BE2C (cell line): ENCODE measurements at places on chromosomes 2 and 18.

GRCh38 chr2:237120916-237121315, 35.2 kb downstream of the COPS8 start:
- DNase-seq, result no peak

DNA sequence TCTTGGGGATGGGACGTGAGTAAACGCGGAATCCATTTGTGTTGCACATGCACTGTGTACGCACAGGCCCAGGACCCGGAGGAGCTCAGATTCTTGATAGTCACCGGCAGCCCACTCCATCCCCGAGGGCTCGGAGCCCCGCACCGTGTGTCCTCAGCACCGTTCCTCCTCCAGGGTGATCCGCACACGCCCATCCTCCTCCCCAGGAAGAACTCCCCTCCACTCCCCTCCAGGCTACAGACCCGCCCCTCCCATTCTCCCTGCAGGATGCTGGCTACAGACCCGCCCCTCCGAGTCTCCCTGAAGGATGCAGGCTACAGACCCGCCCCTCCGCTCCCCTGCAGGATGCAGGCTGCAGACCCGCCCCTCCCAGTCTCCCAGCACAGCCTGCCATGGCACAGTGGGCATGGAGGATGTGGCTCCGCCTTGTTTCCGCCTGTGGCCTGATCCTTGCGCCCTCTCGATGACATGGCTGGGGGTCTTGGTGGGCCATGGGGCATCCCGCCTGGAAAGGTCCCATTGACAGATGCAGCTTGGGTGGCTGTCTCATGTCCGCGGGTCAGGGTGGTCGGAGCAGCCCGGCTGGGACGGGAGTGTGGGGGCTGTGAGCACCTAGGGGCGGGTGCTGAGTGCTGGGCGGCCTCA, 14.1 kb downstream of the CTDP1 start:
- DNase-seq, result no peak

- no peak for DNase-seq
Measured at GRCh38 chr2:232970051-232970450, 43.0 kb downstream of the NGEF start.

DNA sequence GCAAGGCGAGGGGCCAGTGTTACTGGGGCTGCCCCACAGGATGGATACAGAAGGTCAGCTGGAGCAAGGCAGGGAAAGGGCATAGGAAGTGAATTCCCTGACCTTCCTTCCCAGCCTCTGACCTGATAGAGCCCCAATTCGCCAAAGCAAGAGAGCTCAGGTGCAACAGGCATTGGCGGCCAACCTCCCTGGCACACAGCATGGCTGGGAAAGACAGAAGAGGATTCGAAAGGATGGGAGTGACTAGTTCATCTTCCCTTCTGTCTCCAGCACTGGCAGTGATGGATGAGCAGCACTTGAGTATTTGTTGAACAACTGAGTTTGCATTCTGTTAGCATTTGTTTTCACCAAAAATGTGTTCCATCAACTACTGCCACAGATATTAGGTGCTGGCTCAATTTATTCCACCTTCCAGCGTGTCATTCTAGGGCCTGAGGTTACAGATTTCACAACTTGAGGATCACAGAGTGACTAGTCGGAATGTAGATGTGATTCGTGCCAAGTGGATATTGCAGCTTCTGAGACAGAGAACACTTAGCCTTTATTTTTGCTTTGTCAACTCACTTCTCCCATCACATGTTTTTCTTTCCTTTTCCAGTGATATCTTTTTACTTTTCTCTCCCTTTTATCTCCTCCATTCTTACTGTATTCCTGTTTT, 6.2 kb downstream of the COPS8 start:
- DNase-seq, result no peak

GRCh38 chr2:70779911-70780545, 10.4 kb downstream of the FIGLA start:
- no peak for DNase-seq

DNA sequence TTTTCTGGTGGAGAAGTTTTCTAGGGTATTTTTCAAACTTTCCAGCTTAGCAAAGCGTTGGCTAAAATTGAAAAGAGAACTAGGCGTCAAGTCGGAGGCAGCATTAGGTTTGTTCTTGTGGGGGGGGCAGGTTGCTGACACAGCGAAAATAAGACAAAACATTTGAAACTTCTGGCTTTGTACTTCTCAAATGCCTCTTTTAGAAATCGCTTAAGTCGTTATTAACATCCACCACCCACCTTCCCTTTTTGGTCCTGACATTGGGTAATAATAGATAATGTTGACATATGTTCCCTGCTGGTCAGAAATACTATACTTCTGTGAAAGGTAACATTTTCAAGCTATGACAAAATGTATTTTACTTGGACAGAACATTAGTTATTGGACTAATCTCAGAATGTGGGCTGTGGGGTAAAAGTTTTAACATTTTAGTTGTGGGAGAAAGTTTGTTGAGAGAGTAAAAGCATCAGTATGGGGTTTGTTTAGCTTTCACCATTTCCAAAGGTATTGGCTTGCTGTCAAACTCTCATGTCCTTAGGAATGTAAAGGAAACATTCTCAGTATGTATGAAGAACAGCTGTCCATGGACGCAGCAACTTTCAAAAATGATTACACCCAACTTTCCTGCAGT, 88.1 kb upstream of the ZEB2 start:
- no peak for DNase-seq

DNA sequence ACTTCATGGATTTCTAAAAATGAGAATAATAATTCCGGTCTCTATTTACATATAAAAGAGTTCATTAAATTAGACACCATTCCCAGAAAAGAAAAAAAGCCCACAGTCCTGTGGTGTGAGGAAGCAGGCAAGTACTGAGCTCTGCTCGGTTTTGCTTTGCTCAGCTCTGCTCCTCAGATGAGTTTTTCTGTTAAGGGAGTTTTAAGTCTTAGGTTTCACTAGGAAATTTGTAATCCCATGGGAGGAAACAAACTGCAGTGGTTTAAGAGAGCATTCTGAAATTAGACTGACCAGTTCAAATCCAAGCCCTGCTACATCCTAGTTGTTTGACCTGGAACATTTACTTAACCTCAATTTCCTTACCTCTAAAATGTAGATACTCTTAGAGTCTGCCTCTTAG, 338.6 kb upstream of the MMADHC start:
- no peak for DNase-seq

DNA sequence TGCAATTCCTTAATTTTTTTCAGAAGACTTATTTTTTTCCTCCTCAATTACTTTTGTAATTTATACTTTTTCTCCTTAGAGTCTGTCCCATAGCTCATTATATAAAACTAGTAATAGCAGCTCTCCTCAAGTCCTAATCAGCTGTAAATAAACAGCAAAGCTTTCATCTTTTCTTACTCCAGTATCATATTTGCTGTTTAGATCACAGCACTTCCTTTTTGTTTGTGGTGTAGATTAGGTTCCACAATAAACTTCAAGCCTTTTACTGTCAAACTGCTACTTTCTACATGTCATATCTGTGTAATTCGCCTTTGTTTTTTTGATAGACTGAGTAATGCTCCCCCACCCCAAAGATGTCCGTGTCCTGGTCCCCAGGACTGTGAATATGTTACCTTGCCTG, 25.5 kb downstream of the GCG start:
- no peak for DNase-seq

DNA sequence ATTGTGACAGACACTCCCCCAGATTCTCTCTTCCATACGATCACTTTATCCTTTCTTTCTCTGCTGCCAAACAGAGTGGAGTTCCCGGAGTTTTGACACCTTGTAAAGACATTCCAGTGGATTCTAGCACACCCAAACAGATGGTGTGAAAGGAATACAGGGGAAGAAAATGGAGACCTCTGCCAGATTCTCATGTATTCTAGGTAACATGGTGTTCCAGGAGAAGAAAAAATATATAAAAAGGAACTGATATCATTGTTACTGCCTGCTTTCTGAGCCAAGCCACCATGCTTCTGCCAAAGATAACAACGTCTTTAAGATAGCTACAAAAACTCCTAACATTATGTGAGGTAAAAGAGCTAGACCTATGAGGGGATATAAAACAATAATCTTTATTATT, 136.5 kb downstream of the TXNL1 start:
- DNase-seq, result no peak

GRCh38 chr2:237459741-237460174, 27.3 kb upstream of the MLPH start:
- no peak for DNase-seq

DNA sequence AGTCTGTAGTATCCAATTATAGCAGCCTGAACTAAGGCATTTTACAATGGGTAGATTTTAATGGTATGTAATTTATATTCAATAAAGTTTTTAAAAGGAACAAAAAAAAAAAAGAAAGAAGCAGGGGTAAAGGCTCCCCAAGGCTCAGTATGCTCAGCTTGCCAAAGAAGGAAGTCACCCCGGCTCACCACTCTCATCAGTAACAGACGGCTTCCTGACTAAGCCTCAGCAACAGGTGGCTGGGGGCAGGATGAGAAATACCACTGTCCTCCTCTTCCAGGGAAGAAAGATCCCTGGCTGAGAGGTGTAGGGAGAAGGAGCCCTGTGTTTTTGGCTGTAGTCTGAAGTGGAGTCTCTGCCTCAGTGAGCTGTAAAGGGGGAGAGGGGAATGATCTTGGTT, 121.2 kb downstream of the ARHGEF4 start:
- no peak for DNase-seq

DNA sequence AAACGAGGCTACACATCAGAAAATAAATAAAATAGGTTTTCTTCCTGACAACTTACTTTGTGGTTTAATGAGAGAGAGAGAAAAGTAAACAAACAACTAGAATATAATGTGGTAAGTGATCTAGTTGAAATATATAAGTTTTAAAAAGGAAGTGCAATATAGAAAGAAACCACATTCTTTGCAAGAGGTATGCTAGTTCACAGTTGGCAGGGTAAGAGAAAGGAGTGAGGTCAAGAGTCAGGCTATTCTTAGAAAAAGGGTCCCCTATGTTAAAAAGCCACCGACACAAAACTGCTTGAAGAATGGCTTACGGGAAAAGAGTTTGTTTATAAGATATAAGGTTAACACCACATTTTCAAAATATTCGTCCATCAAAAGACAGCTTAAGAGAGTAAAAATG, 462.1 kb downstream of the ERBB4 start:
- no peak for DNase-seq

DNA sequence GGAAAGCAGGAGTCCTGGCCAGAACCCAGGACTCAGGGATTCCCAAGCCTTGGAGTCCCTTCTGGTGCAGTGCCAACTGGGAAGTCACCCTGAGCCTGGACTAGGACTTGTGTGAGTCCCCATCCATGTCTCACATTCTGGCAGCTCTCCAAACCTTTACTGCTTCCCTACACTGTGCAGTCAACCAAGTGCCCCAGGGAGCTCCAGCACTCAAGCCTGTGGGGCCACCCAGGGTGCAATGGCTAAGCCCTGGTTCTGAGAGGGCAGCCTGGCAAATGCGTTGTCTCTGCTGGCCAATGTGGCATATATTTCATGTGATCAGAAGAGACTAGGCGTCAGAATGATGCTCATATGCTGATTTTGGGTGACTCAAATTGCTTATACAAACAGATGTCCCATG, 223.4 kb downstream of the SP3 start:
- DNase-seq, result peak; percentile 34

DNA sequence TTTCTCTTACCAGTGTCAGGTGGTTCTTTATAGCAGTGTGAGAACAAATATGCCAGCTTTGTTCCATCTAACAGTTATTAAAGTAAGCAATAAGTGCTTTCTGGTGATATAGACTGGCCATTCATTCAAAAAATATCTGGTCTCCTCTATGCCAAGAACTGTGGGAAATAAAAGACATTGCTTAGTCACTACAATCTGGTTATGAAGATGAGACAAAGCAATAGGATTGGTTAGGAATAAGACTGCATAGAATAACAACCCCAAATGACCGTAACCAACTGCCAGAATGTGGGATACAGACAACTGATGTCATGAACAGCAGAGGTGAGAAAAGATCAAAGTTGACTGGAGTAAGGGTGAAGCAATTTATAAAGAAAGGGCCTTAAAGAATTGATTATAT, 83.8 kb downstream of the MBD2 start:
- DNase-seq, result no peak

DNA sequence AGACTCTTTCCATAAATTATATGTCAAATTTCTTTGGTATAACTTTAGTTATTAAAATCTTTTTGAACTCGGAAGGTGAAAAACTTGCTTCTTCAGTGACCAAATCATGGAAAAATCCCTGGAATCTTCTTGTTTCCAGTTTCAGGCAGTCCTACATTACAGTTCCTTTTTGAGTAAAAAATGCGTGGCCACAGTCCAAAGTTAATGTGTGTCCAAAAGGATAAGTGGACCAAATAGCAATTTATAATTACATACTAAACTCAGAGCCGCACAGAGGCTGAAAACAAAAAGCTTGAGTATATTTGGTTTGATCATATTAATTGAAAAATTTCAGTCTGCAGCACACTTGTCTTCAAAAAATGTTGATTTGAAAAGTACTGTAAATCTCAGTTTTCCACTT, 28.4 kb upstream of the DYNC2LI1 start:
- DNase-seq, result no peak

DNA sequence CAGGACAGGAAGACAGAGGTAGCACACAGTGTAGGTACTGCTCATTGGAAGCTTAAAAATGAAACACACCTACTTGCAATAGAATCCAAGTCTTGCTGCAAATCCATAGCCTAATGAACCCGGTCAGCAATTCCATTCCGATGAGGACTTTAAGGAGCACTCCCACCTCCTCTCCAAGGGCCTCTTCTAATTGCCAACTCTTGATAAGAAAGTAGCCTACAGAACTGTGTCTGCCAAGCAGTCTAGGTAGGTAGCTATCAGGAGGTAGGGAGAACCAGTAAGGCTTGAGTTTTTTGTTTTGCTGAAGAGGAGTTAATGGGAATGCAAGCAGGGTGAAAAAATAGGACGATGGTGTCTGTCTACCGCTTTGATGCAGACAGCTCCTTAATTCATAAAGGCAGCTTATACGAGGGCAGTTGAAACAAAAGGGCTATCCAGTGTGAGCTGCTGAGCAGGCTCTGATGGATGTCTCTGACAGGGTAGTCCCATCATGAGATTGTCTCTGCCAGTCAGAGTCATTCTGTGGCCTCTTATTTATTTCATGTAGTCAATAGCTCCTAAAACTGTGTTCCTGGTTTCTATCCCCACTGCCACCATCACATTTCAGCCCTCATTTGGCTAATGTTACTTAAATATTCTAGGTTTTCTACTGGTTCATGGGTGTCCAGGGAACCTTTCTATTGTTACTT, 155.6 kb upstream of the DNMT3A start:
- DNase-seq, result no peak

GRCh38 chr2:181456660-181457120, 496 bp upstream of the ITGA4 start:
- DNase-seq, result peak; percentile 2

- peak; percentile 43 for DNase-seq
Measured at GRCh38 chr2:183037553-183038340, 510 bp downstream of the NCKAP1 start.

GRCh38 chr2:39476524-39476923, 39.4 kb upstream of the MAP4K3 start:
- no peak for DNase-seq

GRCh38 chr2:145601361-145601925, 1081.5 kb upstream of the ZEB2 start:
- DNase-seq, result no peak

DNA sequence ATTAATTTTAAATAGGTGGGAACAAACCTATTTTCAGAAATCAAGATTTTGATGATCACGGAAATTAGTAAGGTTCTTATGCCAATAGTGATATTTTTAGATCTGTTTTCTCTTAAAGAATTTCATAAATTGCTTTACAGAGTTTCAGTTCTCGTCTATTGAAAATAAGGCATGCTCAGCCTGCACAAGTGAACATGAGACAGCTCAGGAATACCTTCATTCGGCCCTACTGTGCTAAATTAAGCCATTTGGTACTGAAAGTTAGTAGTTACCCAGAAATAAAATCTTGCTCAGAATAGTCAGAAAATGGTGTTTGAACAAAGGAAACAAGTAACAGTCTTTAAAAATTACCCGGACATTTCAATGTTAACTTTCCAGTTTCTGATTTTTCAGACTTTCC, 60.4 kb downstream of the DLGAP1 start:
- DNase-seq, result no peak

- DNase-seq, result no peak
Measured at GRCh38 chr2:20501974-20502373, 55.1 kb downstream of the RHOB start.
